ENCODE measurements at places on chromosomes 1 and 21. TPM values are rescaled to one million over a fixed set of nuclear protein-coding genes. Genes with fewer than 3 reads are reported as not detected.

GRCh38 chr1:162040657-162041056 lies 17.0 kb upstream of the OLFML2B start:
- peak; percentile 41 for DNase-seq

DNA sequence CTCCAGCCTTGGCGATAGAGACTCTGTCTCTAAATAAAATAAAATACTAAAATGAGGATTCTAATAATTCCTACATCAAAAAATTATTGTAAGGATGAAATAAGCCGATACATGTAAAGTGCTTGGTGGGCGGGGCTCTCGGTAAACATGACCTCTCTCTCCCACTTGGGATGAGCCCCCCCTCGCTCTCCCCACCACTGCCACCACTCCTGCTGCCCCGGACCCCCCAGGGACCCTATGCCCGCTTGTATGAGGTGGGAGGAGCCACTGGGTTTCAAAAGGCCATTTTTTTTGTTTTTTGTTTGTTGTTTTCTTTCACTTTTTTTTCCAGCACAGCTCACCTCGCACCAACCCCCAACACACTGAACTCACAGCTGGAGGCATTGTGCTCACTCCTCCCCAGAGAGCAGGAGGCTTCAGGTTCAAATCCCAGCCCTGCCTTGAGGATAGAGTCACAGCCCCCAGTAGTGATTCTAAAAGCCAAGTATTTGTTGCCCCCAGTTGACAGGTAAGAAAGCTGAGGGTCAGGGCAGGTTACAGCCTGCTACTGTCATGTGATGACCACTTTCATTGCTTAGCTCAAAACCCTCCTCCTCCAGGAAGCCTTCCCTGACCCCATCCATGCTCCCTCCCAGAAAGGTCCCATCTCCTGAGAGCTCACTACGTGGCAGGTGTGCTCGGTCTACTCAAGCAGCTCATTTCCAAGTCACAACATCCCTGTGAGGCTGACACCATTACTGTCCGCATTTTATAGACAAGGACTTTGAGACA lies 4.2 kb downstream of the SDC3 start:
- no peak for DNase-seq

DNA sequence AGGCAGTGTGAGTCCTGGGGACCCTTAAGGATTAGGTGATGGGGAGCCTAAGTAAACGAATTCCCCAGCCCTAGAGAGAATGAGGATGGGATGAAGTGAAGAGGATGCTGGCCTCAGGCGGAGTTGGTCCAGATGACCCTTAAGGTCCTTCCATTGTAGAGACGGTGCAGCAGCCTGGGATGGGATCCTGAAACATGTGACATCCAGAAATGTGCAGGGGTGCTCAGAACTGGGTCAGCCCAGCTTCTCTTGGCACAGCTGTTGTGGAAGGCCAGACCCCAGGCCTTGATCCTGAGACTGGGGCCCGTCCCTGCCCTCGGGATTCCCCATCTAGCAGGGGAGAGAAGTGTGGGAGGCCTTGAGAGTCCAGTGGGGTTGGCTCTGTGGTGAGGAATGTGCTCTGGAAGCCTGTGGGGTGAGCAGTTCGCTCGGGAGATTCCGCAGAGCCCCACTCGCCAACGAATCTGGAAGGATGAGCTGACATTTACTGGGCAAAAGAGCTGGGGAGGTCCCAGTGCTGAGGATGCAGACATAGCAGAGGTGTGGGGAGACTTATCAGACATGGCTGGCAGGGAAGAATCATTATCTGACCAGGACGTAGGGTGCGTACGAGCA lies 28.1 kb downstream of the A3GALT2 start:
- DNase-seq = no peak

GRCh38 chr1:202810193-202810614 lies 550 bp upstream of the PCAT6 start:
- no peak for DNase-seq

GRCh38 chr1:162530307-162530987 lies 31.1 kb upstream of the UAP1 start:
- no peak for DNase-seq

GRCh38 chr1:160022330-160023310 lies 9.2 kb downstream of the PIGM start:
- no peak for DNase-seq

DNA sequence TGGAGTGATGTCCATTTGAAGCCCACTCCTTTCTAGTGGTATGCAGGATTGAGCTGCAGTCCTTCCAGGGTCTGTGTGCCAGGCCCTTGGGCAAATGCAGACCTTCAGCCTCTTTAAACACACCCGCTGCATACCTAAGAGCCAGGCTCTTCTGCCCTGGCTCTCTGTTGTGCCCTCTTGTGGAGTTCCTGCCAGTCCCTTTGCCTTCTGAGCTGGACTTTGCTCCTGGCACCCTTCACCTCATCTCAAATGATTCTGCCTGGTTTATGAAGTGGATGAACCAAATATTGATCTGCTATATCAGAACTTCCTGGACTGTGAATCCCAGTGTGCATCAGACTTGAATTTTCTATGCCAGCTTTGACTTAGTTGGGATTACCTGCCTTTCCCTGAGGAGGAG lies 158.8 kb downstream of the URB2 start:
- peak; percentile 5 for DNase-seq

DNA sequence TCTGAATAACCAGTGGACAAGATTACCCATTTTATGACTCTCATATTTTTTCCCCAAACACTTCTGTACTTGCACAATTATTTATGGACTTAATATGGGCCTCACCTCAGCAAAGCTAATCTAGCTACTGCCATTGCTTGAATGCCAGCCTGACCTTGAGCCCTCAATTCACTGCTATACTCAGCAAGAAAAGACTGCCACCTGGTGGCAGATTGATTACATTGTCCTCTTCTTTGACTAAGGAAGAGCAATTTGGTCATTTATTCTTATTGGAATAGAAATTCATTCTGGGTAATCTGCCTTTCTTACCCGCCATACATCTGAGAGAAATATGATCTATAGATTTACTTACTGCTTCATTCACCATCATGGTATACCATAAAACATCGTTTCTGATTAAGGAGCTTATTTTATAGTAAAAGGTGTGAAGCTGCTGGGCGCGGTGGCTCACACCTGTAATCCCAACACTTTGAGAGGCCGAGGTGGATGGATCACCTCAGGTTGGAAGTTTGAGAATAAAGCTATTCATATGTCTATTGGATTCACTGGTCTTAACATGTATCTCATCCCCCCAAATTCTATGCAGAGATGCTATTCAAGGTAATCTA lies 32.9 kb upstream of the DIPK1A start:
- DNase-seq = peak; percentile 83

GRCh38 chr1:217462159-217462558 lies 168.7 kb downstream of the GPATCH2 start:
- DNase-seq = no peak

- DNase-seq = no peak
These were observed 3.9 kb downstream of the PLA2G2D start for GRCh38 chr1:20115479-20115878.

Gene ARHGEF19
- total RNA-seq = 15.9 TPM

Gene LCE1D
- total RNA-seq = not detected

Gene TEX38
- 0.20 TPM for total RNA-seq

Gene PLA2G2D
- not detected for total RNA-seq

Gene HPCAL4
- not detected for total RNA-seq

Gene PCBP3
- total RNA-seq = not detected

Gene PRKAB2
- total RNA-seq = 3.5 TPM
